Gastrocnemius medialis (tissue), 4 donors: ENCODE measurements at places on chromosomes 3 and 15.

GRCh38 chr3:110564674-110565073 is 506.9 kb upstream of the NECTIN3 start:
- DNase-seq = no peak

- DNase-seq = no peak
Observed at GRCh38 chr15:28929200-28929599, 43.4 kb downstream of the APBA2 start.

DNA sequence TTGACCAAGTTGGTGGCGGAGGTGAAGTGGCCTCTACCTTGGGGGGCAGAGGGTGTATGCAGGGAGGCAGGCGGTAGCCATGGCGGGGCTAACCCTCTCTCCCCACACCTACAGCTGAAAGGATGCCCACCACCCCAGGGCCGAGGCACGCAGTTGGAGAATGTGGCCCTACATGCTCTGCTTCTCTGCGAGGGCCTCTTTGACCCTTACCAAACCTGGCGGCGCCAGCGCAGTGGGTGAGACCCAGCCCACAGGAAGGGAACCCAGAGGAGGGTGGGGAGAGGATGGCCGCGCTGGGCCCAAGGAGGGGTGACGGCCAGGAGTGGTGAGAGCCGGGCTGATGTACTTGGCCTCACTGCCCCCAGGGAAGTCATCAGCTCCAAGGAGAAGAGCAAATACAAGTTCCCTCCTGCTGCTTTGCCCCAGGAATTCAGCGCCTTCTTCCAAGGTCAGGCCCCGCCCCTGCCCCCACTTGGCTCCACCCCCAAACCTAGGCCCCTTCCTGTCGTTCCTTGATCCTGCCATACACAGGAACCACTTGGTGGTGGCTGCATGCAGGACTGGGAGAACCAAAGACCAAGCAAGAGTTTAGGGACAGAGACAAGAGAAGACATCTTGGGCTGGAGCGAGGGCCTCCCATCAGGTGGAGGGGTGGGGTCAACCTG is 9.8 kb downstream of the NBEAL2 start:
- no peak for DNase-seq

GRCh38 chr3:171415070-171415469 is 45.1 kb downstream of the TNIK start:
- DNase-seq = no peak

DNA sequence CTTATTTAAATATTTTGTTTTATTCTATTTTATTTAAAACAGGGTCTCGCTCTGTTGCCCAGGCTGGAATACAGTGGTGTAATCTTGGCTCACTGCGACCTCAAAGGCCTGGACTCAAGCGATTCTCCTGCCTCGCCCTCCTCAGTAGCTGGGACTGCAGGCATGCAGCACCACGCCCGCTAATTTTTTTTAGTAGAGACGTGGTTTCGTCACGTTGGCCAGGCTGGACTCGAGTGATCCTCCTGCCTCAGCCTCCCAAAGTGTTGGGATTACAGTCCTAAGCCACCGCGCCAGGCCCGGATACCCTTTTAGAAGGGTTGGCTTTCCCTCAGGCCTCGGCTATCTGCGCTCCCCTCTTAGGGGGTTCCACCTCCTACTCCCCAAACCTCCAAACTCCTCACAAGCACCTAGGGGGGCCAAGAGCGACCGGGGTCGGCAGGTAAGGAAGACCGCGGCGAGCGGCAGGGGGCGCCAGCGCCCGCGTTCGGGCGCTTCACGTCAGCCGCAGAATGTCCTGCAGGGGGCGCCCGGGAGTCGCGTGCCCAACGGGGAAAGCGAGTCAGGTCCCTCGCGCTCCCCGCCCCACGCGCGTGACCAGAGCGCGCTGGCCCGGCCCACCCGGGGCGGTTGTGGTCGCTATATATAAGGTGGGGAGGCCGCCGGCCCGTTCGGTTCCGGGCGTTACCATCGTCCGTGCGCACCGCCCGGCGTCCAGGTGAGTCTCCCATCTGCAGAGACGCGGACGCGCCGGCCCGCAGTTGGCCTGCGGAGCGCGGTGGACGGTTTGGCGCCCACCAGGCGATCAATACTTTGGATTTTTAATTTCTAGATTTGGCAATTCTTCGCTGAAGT is 51.8 kb upstream of the GATM start:
- DNase-seq = no peak
